CD4-positive, alpha-beta T cell treated with Interleukin-2 at 100 ng/mL for 4 hours (primary cell): ENCODE measurements at places on chromosomes 4 and X.
A peak's percentile ranks its signal among the peaks of the same experiment; 100 is the strongest.

- no peak for DNase-seq
Observed at GRCh38 chr4:187364401-187364800, 631.2 kb upstream of the ZFP42 start.

DNA sequence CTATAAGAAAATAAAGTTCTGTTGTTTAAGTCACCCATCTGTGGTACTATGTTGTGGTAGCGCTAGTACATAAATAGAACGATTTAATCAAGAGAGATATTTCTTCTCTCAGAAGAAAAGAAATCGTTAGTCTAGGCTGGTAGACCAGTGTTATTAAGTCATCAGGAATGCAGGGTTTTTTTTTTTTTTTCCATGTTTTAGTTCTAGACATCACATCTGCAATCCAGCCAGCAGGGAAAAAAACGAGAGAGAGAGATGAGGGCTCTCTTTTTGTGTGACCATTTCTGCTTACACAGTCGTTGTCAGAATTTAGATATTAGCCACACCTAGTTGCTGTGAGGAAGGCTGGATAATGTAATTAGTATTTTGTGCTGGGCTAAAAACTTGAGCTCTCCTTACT is 417.4 kb downstream of the TMA16 start:
- DNase-seq, result no peak

GRCh38 chrX:68234171-68234910 is 199.0 kb downstream of the OPHN1 start:
- no peak for DNase-seq

- no peak for DNase-seq
Observed at GRCh38 chrX:134624046-134624430, 34.2 kb downstream of the PLAC1 start.

DNA sequence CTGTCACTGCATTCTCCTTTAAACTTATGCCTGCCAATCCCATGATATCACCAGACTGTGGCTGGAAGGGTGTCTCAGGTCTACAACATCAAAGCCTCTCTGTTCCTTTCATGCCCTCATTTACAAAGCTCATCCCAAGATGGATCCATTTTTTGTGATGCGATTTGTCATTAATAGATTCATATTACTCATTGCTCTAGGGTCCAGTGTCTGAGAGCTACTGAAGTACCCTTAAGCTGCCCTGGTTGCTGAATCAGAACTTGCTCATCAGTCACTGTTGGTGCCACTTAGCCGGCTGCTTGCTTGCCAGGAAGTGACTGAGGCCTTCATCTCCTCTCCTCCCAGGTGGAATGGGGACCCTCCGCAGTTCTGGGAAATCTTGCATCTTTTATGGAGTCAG is 395.5 kb upstream of the BOD1L1 start:
- DNase-seq, result no peak

DNA sequence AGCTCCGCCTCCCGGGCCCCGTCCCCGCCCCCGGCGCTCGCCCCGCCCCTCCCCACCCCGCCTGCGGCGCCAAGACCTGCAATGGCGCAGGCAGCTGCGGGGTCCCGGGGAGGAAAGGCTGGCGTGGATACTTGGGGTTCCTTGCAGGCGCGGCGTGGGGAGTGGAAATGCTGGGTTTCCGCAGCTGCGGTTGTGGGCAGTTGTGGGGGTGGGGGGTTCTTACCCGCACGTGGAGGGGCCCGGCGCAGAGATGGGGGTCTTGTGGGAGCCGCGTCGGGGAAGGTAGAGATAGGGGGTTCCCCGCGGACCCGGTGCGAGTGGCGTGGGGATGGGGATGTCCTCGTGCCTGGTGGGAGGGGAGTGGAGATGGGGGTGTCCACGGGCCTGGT is 680 bp upstream of the ASMTL start:
- peak; percentile 75 for DNase-seq

DNA sequence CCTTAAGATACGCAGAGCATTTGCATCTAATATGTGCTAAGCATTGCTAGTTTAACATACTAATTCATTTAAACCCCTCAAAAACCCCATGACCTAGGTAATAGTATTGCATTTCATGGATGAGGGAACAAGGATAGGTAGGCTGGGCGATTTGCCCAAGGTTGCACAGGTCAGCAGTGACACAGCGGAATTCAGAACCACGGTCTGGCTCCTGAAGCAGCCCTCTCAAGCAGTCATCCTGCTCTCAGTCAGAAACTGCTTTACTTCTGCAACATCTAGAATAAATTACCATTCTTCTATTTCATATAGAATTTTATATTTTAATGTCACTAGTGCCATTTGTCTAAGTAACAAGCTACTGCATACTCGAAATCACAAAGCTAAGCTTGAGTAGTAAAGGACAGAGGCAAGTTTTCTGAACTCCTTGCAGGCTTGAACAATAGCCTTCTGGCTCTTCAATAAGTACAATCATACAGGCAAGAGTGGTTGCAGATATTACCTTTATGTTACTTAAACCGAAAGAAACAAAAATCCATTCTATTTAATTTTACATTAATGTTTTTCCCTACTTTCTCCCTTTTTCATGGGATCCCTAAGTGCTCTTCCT is 555 bp upstream of the SPP1 start:
- DNase-seq, result no peak

- DNase-seq, result no peak
Observed at GRCh38 chrX:96182366-96182765, 502.3 kb upstream of the DIAPH2 start.

- no peak for DNase-seq
Observed at GRCh38 chrX:100424012-100424411, 13.9 kb upstream of the PCDH19 start.

DNA sequence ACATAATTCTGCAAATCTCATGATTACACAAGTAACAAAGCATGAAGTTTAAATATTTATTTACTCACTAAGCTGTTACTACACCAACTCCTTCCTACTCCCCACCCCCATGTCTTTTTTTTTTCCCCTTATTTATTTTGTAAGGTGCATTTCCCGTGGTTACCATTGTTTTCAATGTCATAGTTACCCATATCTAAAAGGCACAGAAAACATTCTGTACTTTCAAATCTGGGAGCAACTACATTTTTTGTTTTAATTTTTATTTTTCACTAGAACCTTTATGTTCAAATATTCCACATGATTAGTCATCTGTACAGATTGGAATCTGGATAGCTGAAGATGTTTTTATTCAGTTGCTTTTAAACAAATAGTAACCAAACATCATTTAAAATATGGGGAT is 62.8 kb downstream of the PPP3CA start:
- DNase-seq, result peak; percentile 27

DNA sequence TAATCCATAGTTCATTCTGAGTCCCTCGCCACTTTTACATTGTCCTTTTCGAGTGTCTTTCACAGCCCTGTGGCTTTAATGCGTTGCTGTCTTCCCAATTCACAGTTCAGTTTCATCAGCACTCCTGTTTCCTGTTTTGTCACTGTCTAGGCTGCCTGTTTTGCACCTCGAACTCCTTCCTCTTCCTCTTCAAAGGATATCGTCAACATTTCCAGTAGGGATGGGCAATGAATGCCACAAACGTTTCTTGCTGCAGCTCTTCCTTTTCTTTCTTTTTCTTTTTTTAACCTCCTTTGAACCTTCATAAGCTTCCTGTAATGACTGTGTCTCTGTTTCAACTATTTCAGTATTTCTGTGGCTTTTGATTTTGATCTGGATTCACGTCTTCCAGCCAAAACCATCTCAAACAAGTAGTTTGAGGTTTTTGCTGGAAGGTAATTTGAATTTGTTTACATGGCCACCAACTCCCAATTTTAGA is 105.4 kb downstream of the ANXA3 start:
- peak; percentile 20 for DNase-seq

DNA sequence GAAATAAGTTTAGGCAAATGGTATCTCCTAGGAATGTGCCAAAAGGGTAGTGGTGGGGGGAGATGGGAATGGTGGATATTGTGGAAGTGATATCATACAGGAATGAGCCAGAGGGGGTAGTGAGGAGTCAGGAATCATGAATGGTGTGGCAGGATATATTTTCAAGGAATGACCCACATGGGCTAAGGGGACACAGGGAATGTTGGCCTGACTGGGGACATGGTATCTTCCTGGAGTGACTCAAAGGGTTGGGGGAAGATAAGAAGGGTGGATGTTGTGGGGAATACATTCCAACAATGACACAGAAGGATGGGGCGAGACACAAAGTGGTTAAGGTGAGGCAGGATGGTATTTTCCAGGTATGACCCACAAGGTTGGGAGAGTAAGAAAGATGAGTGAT is 60.6 kb downstream of the MAOA start:
- DNase-seq, result no peak

GRCh38 chr4:53075162-53075785 is 213.2 kb downstream of the RASL11B start:
- DNase-seq, result no peak

GRCh38 chrX:152845618-152846240 is 14.9 kb downstream of the NSDHL start:
- no peak for DNase-seq

DNA sequence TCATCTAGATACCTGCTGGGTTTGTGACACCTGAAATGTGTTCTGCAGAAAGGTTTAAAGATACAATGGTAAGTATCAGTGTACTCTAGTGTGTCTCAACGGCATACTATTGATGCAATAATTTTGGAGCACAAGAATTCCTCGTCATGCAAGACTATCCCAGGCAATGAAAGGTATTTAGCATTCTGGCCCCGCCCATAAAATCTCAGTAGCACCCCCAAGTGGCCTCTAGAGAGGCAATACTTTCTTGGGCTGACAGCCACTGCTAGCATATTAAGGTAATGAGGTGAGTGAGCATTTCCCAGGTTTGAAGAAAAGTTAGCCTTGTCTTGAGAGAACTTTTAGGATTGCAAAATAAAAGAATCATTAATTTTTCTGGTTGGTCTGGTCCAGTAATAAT is 24.0 kb downstream of the TAB3 start:
- DNase-seq, result no peak

DNA sequence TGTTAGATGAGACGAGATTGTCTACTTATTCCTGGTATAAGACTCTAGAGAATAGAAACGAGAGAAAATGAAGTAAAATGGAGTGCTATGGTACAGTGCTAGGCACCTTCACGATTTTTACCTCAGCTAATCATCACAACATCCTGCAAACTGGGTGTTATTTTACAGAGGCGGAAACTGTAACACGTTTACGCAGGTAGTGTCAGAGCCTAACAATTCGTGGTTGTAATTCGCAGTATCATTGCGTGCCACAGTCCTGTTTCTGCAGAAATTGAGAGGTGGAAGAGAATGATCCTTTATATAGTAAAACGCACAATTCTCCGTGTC is 383 bp upstream of the TBC1D19 start:
- DNase-seq, result no peak

DNA sequence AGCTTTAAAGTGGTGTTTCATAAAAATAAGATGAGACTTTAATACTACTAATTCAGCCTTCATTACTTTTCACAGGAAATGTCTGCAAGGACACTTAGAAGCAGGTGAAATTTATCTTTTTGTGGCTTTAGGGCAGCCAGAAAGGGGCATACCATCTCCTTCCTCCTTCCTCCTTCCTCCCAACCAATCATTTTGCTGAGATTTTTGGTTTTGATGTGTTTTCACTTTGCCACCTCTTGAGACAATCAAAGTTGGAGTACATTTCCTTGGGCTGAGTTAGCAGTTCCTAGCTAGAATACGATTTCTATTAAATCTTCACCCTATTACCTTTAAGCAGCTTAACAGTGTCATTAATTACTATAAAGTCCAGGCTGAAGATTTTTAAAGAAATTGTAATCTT is 5.1 kb upstream of the NDST3 start:
- DNase-seq, result no peak

DNA sequence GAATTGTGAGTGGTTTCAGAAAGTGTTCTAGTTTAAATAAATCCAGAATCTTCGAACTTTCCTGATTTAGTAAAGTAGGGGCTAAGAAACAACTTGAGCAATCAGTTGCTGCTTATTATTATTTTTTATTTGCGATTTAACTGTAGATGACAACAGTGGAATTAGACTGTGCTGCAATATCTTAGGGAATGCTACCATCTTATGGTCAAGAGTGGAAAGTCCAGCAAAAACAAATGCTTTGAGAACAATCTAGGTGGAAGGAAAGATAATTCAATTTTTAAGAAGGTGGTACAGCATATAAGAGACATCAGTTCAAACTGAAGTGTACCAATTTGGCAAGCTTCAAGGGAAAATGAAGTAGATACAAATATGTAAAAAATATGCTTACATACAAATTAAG is 73.3 kb downstream of the CYLC1 start:
- DNase-seq, result no peak

- DNase-seq, result peak; percentile 61
Observed at GRCh38 chrX:153875391-153876111, 10.4 kb downstream of the L1CAM start.

- no peak for DNase-seq
Observed at GRCh38 chr4:126242679-126243390, 928.1 kb downstream of the FAT4 start.

DNA sequence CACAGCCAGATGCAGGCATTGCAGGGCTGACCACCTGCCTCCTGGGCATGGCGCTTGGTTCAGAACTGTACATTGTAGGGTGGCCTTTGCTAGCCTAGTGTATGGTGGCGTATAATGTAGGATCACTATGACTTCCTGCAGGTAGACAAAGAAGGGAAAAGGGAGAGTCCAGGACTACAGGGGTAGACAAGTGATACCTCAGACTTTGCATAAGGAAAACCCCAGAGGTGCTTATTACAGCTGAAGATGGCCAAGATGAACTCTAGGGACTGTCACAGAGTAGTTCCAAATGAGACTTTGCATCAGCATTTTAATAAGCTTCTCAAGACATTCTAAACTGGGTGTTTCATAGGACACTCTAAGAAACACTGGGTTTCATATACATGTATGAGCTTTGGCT is 116.4 kb upstream of the PUDP start:
- DNase-seq, result no peak
